Activated CD4-positive, alpha-beta memory T cell treated with anti-CD3 and anti-CD28 coated beads, Interleukin-2, amount 10 ng/mL, durations not matched to agents 7 days and 5 days (primary cell): ENCODE measurements at places on chromosomes 2 and 18.
A peak's percentile ranks its signal among the peaks of the same experiment; 100 is the strongest.

DNA sequence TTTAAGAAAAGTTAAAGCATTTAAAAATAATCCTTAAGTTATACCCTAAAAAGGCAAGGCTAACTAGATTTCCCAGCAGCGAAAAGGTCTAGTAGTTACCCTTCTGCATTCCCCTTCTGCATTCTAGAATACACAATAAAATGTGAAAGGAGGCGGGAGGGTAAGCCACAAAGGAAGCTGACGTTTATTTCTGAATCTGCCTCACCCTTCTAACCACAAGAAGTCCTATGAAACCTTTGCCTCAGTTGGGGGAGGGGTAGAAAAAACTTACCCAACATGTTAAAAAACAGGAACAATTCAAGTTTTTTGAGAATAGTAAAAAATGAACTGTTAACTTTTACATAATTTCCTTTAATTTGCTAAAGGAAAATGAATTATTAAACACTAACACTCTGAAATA, 11.3 kb downstream of the STK17B start:
- DNase-seq, result peak; percentile 74

DNA sequence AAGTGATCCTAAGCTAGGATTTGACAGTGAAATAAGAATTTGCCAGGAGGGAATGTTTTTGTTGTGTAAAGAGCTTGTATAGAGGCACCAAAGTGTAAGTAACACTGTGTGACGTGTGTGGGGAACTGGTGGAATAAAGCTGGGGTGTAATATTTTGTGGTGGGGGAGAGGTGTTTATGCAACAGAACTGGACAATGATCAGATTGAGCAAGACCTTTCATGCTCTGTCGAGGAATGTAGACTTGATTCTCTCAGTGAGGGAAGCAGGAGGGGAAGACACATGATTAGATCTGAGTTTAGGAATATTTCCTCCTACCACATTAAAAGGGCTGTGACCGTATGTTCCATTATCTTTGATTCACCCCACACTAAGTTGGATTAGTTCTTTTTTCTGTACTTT, 43.6 kb downstream of the EFEMP1 start:
- no peak for DNase-seq

GRCh38 chr2:126835831-126836230, 62.9 kb upstream of the TEX51 start:
- DNase-seq, result no peak

DNA sequence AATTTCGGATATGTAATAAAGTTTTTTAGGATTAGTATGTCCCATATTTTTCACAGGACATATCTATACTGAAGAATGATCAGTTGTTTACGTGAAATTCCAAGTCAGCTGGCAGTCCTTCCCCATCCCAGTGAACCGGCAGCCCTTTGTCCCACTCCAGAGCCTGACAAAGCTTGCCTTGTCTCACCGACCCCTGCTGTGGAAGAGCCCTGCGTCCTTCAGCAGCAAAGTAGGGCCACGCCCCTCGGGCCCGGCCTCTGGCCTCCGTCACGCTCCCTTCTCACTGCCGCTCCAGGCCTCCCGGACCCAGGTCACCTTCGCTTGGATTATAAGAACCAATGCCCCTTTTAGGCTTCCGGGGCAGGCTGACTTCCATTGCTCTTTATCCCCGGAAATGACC, 89.8 kb upstream of the TGIF1 start:
- no peak for DNase-seq

GRCh38 chr2:224584111-224584784, 915 bp downstream of the CUL3 start:
- peak; percentile 27 for DNase-seq
